Effector memory CD8-positive, alpha-beta T cell (primary cell): ENCODE measurements at places on chromosomes 5 and 9.

- DNase-seq: no peak
These were observed 59.9 kb downstream of the GRAMD2B start for GRCh38 chr5:126483156-126483555.

DNA sequence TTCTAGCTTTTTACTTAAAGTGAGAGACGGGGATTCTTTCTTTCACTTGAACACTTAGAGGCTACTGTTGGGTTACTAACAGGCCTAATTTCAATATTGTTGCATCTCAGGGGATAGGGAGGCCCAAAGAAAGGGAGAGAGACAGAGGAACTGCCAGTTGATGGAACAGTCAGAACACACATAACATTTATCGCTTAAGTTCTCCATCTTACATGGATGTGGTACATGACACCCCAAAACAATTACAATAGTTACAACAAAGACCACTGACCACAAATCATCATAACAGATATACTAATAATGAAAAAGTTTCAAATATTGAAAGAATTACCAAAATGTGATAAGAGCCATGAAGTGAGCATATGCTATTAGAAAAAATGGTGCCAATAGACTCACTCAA is 4.3 kb upstream of the RIC1 start:
- no peak for DNase-seq

GRCh38 chr5:54173251-54173650 is 137.1 kb downstream of the ARL15 start:
- no peak for DNase-seq

GRCh38 chr5:9188956-9189355 is 356.9 kb downstream of the SEMA5A start:
- DNase-seq: no peak

- no peak for DNase-seq
These were observed 32.3 kb downstream of the TSPAN17 start for GRCh38 chr5:176679365-176680225.

DNA sequence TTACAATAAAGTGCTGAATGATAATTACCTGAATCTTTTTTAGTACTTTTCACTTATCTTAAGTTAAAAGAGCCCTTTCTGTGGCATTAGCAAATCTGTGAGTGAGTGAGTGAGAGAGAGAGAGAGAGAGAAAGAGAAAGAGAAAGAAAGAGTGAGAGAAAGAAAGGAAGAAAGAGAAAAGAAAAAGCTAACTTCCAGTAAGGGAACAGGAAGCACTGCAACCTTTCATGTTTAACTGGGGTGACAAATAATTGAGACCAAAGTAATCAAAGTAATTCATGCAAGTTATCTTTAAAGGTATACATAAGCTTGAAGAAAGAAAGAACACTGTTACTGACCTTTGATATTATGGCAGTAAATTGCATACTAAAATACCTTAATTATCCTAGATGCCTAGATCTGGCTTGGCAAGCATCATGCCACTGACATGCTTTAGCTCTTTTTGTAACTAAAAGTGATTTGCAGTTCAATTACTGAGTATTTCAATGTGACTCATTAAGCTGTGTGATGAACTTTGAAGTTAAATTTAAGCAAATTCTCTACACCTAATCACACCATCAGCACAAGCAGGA is 21.7 kb downstream of the FEM1C start:
- no peak for DNase-seq

GRCh38 chr5:115431116-115431515 is 113.5 kb downstream of the FEM1C start:
- no peak for DNase-seq

DNA sequence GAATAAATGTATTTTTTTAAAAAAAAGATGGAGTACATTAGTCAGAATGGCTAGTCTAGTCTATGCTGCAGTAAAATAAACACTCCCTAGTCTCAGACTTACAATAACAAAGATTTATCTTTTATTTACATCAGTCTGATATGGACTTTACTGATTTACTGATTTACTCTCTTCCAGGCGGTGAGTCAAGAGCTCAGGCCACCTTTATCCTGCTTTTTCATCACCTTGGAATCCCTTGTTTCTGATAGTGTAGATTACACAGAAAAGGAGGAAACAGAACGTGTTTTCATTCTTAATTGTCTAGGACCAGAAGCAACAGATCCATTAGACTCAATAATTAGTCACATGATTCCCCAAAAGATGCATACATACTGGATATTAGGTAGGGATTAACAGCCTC is 290.1 kb upstream of the TRPC7 start:
- DNase-seq: no peak

GRCh38 chr5:73960023-73960422 is 334.0 kb downstream of the ARHGEF28 start:
- DNase-seq: no peak

DNA sequence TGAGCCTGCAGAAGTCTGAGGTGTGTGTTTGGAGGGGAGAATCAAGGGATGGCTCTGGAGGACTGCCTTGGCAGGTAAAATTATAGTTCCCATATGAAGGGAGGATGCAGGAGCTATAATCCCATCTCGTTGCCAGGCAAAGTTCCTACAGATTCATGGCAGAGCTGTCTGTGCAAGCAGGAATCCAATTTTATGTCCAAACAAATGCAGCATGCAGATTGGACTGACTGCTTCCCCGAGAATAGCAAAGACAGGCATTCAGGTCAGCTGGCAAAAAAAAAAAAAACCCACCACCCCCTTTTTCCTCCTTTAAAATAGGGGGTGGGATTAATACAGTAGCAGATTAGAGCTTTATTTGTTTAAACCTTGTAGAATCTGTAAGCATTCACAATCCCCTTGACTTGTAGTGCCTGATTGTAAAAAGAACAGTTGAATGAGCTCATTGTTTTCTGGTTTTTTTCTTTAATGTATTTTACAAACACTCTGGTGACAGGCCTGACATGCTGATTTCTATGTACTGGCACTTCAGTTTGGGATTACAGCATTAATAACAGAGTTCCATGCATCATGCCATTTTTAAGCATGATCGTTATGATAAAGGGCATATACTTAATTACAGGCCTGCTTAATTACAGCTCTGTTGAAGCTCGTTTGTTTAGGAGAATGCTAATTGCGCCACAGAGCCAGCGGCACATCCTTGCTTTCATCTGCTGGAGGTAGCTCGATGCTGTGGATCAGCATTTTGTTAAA is 141.4 kb upstream of the LMX1B start:
- no peak for DNase-seq

DNA sequence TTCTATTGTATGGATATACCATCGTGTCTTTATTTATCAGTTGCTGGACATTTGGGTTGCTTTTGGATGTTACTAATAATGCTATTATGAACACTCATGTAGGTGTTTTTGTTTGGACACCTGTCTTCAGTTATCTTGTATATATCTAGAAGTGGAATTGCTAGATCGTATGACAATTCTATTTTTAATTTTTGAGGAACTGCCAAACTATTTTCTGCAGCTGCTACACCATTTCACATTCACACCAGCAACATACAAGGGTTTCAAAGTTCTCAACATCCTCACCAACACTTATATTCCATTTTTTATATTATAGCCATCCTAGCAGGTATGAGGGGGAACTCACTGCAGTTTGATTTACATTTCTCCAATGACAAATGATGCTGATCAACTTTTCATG is 324.6 kb downstream of the CAAP1 start:
- DNase-seq: no peak

DNA sequence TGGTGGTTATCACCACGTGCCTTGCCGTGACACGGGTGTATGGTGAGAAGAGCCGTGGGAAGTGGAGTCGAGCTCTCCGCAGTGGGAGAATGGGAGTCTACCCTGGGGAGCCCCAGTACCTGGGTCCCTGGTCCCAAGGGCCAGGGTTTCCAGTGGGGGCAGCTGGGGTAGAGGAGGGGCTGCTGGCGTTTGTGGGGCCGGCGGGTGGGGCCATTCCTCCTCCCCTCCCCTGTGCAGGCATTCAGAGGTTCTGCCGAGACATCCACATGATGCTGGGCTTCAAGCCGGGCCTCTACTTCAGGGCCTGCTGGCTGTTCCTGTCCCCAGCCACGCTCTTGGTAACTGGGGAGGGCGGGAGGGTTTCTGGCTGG is 14.7 kb downstream of the SLC6A7 start:
- DNase-seq: no peak

DNA sequence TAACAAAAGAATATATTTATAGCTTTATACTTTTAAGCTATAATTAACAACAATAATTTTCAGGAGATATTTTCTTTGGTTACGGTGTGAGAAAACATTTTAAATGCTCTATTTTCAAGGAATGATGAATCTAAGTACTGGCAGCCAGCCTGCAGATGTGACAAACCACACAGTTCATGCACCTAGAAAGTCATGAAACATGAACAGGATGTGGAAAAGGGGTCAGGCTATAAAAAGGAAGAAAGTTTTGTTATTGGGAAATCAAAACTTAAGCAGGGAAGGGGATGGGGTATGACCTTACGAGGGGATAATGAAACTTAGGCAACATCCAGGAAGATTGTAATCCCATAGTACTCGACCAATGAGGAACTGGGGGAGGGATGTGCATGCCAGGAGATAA is 508.7 kb upstream of the GRAMD2B start:
- DNase-seq: no peak

GRCh38 chr9:136886610-136887597 is 588 bp downstream of the TRAF2 start:
- DNase-seq: peak; percentile 20

- DNase-seq: no peak
These were observed 108.1 kb downstream of the ZNF462 start for GRCh38 chr9:106970976-106971457.

GRCh38 chr5:1701216-1701864 is 98.3 kb downstream of the MRPL36 start:
- DNase-seq: no peak

DNA sequence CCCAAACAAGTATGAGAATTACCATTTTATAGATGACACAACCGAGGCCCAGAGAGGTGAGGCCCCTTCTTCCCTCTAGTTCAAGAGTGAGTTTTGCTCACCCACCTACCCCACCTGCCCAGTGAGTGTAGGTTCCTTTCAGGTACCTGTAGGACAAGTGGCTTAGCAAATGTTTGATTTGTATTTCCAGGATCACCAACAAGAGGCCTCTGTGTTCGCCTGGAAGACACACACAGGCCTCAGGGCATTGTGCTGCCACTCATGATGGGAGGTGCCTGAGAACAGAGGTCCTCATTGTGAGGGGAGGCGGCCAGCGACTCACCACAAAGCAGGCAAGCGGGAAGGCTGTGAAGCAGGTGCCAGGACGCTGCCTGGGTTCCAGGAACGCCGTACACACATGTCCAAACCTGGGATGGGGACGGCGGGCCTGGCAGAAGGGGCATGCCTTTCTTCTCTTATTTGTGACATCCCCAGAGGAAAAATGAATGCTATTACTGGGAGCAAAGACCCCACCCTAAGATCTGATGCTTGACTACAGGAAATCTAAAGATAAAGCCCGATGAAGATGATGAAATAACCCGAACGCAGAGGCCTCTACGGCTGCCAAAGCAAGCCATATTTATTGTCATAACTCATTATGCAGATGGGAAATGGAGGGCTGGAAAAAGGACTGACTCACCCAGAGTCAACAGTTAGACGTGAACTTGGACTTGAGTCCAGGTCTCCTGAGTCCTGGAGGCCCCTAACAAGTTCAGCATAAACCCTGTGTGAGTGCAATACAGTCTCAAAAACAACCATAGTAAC is 60.2 kb upstream of the SLC25A51 start:
- DNase-seq: no peak

GRCh38 chr9:97623946-97624345 is 9.2 kb downstream of the TSTD2 start:
- no peak for DNase-seq
